ENCODE measurements at places on chromosomes 11 and 22.

GRCh38 chr11:64734811-64735724, 8.9 kb downstream of the RASGRP2 start:
- no peak for DNase-seq

DNA sequence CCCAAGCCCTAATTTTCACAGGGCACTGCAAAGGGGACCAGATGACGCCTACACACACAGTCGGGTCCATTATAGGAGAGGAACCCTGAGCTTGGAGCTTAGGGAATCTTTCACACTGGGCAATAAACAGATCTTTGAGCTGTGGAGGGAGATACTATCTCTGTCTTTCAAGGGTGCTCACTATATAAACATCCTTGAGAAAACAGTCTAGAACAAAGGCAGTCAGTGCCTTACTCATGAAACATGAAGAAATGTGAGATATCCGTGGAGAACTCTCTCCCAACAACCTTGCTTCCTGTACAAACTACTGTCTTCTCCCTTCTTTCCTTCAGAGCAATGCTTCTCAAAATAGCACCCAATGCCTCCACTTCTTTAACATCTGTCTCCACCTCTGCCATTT, 109.0 kb upstream of the APOA1 start:
- no peak for DNase-seq

DNA sequence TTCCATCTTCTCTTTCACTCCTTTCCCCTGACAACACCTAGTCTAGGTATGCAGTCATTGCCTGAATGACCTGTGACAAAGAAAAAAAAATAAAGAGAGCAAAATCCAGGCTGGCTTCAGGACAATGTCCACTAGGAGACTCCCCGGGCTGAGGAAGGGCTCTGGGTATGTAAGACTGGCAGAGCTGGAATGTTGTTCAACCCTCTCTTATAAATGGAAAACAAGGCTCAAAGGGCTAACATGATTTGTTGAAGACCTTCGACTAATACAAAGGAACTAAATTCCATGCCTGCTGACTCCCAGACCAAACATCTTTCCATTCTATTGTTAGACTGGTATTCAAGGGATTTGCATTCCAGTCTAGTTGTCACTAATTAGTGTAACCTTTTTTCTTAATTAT, 122.2 kb downstream of the ARL14EP start:
- no peak for DNase-seq

- no peak for DNase-seq
Measured at GRCh38 chr11:36381015-36381360, 84.9 kb downstream of the PRR5L start.

DNA sequence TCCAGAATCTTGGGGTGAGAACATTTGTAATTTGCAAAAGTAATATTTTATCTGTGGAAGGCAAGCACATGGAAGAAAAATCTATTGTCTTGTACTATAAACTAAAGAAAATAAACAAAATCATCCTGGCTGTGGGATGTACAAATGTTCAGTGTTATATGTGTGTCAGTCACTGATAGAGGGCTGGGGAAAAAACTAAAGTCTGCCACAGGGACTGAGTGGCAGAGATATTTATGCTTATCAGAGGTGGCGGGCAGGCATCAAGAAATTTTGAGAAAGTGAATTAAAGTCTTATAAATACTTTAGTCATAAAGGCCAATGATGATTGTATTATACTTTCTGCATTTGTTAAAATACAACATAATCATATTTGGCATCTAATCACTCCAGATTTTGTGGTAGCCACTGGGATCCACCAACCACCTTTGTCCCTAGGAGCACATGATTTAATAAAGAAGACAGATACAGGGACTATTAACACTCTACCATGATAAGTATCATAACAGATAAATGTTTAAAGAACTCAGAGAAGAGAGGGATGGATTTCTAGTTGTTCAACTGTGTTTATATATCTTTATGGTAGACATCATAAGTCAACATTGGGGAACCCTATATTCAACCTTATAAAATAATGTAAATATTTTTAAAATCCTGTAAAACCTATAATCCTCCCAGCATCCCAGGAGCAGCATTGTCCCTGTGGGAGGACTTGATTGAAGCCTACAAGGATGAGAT, 2.6 kb upstream of the ENDOD1 start:
- no peak for DNase-seq

DNA sequence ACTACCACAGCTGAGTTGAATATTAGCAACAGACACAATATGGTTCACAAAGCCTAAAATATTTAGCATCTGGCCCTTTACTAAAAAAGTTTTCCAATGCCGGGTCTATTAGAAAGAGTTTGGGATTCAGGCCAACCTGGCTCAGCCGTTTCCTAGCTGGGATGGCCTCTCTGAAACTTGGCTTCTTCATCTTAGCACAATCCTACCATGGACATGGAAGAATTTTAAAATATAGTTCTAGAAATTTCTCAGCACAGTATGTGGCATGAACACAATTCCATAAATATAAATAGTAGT, 103.8 kb downstream of the RRAS2 start:
- DNase-seq: no peak

DNA sequence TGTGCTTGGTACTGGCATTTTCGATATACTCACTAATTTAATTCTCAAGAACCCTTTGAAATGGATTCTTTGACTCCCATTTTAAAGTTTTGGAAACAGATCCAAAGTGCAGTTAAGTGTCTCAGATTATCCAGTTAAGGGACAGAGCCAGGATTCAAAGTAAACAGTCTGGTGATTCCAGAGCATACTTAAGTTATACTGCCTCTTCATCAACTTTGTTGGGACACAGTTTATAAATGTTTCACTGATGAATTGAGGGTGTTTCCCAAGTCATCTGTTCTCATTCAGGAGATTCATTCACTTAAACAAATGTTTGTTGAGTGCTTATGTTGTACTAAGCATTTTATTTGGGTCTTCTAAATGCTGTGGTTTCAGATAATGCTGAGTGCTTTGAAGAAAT, 17.1 kb downstream of the KDM2A start:
- no peak for DNase-seq

DNA sequence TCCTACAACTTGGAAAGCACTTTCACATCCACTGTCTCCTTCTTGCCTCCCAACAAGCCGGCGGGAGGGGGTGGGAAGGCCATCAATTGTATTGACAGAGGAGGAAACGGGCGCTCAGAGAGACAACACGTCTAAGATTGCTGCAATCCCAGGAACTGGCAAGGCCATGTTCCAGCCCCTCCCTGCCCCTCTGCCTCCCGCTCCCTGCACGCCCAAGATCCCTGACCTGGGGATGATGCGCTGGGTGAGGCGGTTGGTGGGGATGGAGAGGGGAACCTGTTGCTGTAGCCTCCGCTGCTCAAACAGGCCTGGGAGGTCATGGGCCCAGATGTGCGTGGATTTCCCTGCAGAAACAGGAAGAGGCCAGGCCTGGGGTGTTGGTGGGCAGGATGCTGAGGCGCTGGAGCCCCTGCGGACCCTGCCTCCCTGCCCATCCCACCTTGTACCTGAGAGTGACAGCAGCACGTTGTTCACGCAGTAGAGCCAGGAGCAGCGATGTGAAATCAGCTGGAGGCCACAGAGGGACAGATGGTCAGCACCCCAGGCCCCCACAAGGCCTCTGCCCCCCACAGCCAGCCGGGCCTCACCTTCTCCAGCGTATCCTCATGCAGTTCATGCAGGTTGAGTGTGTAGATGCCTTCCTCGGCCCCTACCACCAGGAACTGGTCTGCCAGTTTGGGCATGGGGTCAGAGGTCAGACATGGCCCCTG, 6.8 kb downstream of the MAP4K2 start:
- DNase-seq: no peak

Data from stimulated activated CD4-positive, alpha-beta T cell treated with anti-CD3 and anti-CD28 coated beads, Interleukin-4, amount 100 ng/mL, for 48 hours (primary cell).